Spleen (tissue), 13 donors: ENCODE measurements at places on chromosomes 16 and 17. TPM values are rescaled to one million over a fixed set of nuclear protein-coding genes. Genes with fewer than 3 reads are reported as not detected.

DNA sequence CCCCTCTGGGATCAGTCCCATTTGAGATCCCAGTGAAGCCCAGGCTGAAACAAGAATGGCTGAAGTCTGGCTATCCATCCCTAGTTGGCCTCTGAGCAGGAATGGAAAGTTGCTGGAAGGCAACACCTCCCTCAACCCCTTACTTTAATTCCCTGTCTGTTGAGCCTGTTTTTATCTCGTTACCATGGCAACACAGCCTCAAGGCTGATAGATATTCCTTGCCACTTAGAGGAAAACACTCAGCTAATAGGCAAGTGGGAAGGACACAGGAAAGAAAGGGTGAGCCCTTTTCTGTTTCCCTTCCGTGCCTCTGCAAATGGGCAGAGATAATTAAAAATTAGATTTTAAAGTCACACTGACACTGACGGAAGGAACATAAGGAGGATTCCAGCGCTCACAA is 75.5 kb upstream of the CLEC3A start:
- DNase-seq = no peak

Gene C1QTNF8
- total RNA-seq = not detected

DNA sequence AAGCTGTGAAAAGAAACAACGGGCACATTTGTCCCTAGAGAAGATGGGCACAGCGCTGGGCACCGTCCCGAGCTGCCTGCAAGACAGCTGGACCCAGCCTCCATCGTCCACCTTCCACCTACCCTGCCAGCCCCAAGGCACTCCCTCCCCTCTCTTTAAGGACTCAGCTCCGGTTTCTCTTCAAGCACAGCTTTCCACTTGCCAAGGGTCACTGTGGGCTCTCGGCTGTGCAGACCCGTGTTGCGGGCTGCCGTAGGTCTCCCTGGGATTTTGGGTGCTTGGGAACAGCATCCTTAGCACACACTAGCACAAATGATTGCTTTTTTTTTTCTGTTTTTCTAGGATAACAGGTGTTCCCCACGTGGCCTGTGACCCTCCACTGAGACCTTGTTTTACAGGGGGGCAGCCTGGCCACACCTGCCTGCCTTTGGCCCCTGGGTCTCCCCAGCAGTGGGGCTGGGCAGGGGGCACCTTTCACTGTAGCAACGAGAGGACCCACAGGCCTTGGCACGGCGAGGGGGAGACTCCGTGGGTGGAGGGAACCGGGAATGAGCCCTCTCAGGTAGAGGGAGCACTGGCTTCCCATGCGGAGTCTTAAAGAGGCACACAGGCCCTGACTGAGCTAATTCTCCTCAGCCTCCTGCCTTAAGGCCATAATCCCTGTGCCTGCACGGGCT is 1.4 kb downstream of the CHMP6 start:
- DNase-seq = peak; percentile 73

GRCh38 chr17:6525731-6526130 is 30.6 kb downstream of the PITPNM3 start:
- DNase-seq = no peak

GRCh38 chr17:38704606-38705522 is at the start of gene MLLT6:
MLLT6 (plus strand) TSS chr17:38705273; CDS start chr17:38705633, 360 bp downstream.
- DNase-seq = peak; percentile 95

GRCh38 chr17:7046127-7046724 is 2.3 kb upstream of the SLC16A11 start:
- peak; percentile 83 for DNase-seq

GRCh38 chr16:72182976-72183375 is 11.0 kb upstream of the PMFBP1 start:
- no peak for DNase-seq

Gene TBC1D3C
- total RNA-seq = not detected

GRCh38 chr17:79715098-79715942 is 15.4 kb upstream of the ENPP7 start:
- DNase-seq = no peak
